ENCODE measurements at places on chromosomes 5 and 9.
A peak's percentile ranks its signal among the peaks of the same experiment; 100 is the strongest.

GRCh38 chr5:89097103-89097502, 214.1 kb upstream of the MEF2C start:
- no peak for DNase-seq

- DNase-seq = no peak
Measured at GRCh38 chr9:33908749-33909148, 91.8 kb downstream of the UBE2R2 start.

GRCh38 chr9:133584559-133585476, 24.4 kb downstream of the FAM163B start:
- DNase-seq = peak; percentile 63

GRCh38 chr9:24932785-24933184, 387.1 kb upstream of the IZUMO3 start:
- DNase-seq = no peak

GRCh38 chr5:171428168-171428696, 8.8 kb downstream of the FGF18 start:
- no peak for DNase-seq

DNA sequence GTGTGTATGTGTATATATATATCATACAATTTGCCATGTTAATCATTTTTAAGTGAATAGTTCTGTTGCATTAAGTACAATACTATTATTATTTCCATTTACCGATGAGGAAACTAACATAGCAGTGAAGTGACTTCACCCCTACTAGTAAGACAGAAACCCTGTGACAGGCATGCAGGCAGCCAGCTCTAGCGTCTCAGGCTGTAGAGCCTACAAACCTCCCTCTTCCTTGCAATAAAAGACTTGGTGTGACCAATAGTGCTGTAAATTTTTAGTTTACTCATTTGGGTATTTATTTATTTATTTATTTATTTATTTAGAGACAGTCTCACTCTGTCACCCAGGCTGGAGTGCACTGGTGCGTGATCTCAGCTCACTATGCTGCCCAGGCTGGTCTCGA, 24.7 kb downstream of the FNBP1 start:
- DNase-seq = no peak

GRCh38 chr5:39379693-39380092, 15.4 kb upstream of the C9 start:
- DNase-seq = no peak

DNA sequence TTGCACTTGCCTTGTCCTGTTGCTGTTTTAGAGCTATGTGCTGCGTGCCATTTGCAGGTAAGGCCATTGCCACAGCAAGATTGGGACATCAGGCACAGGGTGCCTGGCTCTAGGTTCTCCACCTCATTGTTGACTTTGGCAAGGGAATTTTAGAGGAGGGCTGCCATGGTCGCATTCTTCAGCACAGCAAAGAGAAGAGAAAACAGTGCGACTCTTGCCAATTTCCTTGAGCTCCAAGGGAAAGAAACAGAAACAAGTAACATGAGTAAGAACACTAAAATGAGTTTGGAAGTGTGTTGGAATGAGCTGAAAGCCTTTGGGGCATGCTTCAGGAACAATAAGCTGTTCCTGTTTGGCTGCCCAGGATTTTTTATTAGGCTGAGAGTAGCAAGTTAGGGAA, 188.1 kb upstream of the IL12B start:
- DNase-seq = no peak
